ENCODE measurements at places on chromosomes 1 and 21.

DNA sequence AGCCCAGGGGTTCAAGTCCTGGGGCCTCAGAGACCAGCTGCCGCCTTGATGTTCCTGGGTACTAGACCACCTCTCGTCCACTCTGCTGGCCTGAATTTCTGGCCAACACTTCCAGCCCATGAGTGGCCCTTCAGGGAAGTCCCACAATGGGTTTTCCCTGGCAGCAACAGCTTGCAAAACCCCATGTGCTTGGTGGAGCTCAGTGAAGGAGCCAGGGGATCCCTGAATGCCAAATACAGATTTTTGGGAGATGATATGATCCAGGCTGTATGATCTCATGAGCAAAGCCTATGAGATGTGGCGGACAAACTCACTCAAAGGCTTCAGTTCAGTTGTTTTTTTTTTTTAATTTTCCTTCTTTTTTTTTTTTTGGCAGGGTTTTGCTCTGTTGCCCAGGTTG is 9.6 kb upstream of the RASSF5 start:
- DNase-seq: no peak

DNA sequence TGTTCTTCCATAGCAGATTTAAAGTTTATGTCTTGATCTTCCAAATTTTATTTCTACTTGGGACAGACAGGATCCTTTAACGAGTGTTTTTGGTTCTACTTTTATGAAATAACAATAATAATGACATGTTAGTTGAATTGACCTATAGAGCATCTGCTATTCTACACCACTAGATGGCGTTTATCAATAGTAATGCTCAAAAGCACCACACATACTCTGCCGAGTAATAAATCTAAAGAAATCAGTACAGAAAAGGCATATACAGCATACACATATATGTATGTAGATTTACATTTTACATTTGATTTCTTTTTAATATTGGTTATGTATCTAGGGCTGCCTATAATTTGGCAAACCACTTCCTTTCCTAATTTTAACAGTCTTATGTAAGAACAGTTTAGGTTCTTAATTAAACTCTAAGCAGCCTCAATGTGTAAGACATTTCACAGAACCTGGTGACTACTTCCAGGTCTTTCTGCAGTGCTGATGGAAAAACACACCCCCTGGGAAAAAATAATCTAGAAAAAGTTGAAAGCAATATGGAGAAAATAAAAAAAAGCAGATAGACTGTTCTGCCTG is 5.9 kb upstream of the SIPA1L2 start:
- DNase-seq: no peak

DNA sequence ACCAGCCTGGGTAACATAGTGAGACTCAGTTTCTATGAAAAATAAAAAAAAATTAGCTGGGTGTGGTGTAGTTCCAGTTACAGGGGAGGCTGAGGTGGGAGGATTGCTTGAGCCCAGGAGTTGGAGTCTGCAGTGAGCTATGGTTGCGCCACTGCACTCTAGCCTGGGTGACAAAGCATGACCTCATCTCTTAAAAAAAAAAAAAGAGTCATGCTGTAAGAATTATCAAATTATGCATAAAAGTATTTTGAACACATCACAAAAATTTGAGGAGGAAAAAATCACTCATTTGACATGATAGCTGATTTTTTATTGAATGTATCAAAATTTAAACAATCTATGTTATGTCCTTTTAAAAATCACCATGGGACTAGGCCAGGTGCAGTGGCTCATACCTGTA is 17.8 kb downstream of the CCDC30 start:
- DNase-seq: no peak

GRCh38 chr1:6971699-6972098 is 186.4 kb downstream of the CAMTA1 start:
- DNase-seq: no peak

DNA sequence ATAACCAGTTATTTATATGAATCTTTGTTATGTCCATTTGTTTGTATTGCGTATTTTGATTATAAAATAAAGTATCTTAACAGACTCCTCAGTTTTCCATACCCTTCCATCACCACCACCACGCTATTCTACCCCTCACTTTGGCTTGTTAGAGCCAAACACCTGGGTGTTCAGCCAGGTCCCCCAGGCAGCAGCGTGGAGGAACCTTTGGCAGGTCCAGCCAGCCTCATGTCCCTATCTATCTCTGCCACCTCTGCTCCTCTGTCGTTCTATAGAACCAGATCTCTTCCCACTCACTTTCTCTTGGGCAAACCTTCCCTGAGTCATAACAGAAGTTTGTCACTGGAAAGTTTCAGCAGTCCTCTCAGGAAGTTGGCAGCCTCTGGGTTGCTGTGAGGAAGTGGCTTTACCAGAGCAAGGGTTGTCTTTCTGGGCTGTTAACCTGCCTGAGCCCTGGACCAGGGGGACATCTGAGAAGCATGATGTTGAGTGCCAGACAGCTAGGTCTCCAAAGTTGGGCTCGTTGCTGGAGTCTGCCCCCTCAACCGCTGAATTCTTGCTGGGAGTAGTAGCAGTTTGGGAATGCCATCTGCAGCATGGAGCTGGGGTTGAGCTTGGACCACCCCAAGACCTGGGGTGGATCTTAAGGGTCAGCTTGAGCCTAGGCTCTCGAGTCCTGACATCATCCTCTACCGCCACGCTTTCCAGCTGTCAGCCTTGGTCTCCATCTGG is 996 bp upstream of the SH3BGRL3 start:
- no peak for DNase-seq

DNA sequence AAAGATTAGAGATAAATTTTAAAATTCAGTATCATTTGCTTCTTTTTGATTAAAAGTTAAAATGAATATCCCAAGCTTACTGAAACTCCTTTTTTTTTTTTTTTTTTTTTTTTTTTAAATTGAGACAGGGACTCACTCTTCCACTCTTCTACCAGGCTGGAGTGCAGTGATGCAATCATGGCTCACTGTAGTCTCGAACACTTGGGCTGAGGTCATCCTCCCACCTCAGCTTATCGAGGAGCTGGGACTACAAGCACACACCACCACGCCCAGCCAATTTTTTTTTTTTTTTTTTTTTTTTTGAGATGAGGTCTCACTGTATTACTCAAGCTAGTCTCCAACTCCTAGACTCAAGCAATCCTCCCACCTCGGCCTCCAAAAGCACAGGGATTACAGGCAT is 92.1 kb upstream of the RGS18 start:
- DNase-seq: no peak

- DNase-seq: no peak
Measured at GRCh38 chr1:165877940-165878556, 50.6 kb downstream of the UCK2 start.

- no peak for DNase-seq
Measured at GRCh38 chr1:91872559-91873081, 13.3 kb downstream of the TGFBR3 start.

DNA sequence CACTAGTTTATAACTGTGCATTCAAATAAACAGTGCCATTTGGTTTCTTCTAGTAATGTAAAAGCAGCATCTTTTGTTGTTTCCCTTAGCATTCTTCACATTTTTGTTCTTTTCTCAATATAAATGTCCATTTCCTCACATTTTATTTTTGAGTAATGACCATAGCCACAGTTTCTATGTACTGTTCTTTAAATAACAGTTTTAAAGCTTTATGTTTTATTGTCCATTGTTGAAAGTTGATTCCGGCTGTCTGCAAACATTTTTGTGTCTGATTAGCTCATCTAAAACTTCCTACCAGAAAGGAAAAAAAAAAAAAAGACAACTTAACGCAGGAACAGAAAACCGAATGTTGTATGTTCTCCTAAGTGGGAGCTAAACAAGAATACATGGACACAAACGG is 139.7 kb downstream of the MAGI3 start:
- no peak for DNase-seq

DNA sequence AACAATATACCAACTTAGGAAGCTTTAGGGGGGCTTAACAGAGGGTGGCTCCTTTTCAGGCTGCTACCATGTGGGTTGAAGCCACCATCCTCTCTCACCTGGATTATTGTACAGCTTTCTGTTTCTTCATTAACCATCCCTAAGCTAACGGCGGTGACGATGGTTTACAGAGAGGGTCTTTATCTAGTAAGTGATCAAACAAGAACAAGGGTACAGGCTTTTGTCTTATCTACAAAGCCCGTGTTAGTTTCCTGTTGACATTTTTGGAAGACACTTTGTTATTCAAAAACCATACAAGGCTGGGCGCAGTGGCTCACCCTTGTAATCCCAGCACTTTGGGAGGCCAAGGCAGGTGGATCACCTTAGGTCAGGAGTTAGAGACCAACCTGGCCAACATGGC is 20.4 kb downstream of the SLC25A33 start:
- no peak for DNase-seq

DNA sequence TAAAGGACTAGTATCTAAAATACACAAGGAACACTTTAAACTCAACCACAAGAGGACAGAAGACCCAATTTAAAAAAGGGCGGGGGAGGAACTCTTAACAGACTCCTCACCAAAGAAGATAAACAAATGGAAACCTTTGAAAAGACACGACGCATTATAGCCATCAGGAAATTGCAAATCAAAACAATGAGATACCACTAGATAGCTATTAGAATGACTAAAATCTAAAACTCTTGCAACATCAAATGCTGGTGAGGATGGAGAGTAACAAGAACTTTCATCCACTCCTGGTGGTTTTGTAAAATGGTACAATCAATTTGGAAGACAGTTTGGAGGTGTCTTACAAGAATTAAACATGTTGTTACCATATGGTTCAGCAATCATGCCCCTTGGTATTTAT is 708.2 kb downstream of the BRINP3 start:
- DNase-seq: no peak

GRCh38 chr1:213166852-213167251 is 115.8 kb downstream of the RPS6KC1 start:
- no peak for DNase-seq

DNA sequence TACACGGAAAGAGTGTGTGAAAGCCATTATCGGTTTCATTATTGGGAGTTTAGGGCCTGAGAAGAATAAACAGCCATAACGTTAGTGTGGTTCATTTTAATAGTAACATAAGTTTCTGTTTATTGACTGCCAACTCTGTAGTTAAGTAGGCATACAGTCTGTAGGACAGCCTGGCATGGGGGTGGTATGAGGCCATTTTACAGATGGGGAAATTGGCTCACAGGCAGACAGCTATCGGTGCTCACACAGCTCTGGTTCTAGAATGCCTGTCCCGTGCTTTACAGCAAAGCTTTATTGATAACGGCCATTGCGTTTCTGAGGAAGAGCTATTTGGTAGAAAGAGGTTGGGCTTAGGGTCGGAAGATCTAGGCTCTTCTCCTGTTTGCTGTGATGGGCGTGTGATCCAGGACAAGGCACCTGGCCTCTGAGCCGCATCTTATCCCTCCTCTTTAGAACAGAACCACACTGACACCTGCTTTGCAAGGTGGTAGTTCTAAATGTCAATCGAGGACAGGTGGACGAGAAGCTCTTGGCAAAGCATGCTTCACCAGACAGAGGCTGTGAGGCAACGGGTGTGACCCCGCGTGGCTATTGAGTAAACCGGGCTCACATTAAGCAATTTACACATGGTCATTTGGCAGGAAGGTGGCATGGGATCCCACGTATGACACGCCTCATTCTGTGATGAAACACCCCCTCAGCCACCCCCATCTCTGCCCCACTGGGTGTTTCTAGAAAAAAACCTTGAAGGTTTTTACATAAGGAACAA is 14.9 kb downstream of the ETS2 start:
- no peak for DNase-seq

- no peak for DNase-seq
Measured at GRCh38 chr1:51714374-51715019, 97.6 kb downstream of the OSBPL9 start.

GRCh38 chr1:184909019-184909418 is 65.3 kb downstream of the NIBAN1 start:
- no peak for DNase-seq

GRCh38 chr21:16496609-16497008 is 766.8 kb downstream of the USP25 start:
- no peak for DNase-seq

- no peak for DNase-seq
Measured at GRCh38 chr1:57603696-57604095, 179.8 kb upstream of the DAB1 start.

GRCh38 chr1:101283443-101283842 is 46.6 kb downstream of the S1PR1 start:
- DNase-seq: no peak

DNA sequence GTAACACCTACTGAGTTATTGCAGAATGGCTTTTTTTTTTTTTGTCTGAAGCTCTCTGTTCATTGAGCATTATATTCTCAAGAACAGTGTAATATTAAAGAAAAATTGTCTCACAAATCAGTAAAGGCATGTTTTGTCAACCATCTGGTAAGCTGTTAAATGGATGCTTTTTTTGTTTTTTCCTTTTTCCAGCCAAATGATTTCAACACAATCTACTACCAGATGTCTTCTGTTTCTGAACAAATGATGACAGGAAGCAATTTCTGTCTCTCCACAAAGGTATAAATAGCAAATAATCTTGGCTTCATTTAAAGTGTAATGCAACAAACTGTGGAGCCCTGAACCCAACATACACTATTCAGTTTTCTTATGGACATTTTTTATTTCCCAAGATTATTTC is 78.6 kb upstream of the RGS2 start:
- DNase-seq: no peak

DNA sequence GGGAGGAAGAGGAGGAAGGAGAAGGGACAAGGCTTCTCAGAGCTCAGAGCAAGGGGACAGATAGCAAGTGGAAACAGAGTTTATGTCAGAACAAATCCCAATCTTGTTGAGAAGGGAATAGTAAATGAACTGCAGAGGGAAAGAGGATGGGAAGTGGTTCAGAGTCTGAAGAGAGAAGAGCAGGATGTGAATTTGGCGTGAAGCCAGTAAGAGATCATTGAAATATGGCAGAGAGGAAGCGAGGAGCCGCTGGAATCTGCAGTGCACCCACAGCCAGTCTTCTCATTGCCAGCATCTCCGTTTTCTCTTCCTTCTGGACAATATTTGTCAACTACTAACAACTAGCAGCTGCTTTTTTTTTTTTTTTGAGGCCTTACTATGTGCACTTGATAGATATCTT is 19.1 kb downstream of the OLFML3 start:
- peak; percentile 77 for DNase-seq

- no peak for DNase-seq
Measured at GRCh38 chr1:145979746-145980456, 15.4 kb downstream of the POLR3GL start.

- DNase-seq: no peak
Measured at GRCh38 chr1:1895060-1895418, 4.2 kb upstream of the GNB1 start.

GRCh38 chr1:17207046-17207445 is 2.1 kb downstream of the PADI1 start:
- no peak for DNase-seq

- DNase-seq: no peak
Measured at GRCh38 chr1:53130878-53131589, 11.4 kb downstream of the SLC1A7 start.

DNA sequence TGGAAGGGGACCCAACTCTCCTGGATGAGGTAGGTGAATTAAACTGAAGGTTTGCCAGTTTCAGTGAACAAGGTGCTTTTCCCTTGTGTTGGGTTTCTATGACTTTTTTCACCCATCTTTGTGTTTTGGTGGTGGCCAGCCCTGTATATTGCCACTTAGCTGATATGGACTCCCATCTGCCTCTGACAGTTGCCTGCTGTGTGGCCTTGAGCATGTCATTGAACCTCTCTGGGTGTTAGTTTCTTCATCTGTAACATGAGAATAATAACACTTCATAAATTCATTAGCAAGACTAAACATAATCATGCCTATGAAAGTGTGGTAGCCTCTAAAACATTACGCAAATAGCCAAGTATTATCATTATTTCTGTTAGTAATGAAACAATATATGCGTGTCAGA is 141.7 kb downstream of the PBX1 start:
- DNase-seq: no peak

Data from SK-N-MC (cell line).